ENCODE measurements at places on chromosomes 16 and 17.

DNA sequence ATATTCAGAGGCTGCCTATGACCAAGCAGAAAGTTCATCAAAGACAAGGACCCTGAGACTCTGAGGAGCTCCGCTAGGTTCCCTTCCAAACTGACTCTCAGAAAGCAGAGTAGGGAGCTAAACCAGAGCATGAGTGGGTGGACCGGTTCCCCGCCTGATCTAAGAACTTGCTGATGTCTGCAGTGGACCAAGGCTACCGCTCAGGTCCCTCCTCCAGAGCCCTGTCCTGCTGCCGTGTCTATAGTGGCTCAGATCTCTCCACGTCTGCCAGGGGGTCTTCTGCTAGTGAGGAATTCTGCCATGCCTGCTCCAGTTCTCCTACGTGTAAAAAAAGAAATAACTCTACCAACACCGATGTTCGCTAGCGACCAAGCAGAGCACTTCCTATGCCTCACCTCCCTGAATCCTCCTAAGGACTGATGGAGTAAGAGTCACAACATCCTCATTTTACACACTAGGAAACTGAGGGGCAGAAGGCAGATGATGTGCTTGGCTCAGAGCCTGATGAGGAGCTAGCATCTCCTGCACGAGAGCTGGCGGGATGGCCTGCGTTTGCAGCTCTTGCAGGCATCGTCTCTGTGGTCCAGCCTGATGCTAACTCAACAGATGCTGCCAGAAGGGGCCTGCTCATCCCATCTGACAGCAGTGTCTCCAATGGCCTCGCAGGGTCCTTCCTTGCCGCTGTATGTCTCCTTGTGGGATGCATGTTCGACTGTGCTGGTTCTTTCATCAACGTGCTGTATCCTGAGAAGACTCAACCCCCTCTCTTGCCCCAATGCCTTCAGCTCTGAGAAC lies 265.5 kb downstream of the C16orf95 start:
- DNase-seq = no peak

DNA sequence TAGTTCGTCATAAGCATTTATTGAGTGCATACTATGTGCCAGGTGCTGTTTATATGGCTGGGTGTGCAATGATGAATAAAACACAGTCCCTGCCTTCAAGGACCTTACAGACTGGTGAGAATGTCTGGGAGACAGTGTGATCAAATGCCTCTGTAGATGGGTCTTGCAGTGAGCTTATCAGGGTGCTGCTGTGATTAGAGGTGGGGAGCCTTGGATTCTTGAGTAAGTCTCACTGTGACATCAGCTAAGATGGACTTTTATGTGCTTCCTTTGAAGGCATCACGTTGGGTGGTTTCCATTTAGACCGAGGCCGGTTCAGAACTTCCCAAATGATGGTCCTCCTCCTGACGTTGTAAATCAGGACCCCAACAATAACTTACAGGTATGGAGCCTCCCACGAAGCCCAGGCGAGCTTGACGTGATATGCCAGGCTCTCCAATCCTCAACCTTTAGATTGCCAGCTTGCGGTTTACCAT lies 10.0 kb downstream of the HERPUD1 start:
- no peak for DNase-seq

- DNase-seq = no peak
Measured at GRCh38 chr16:50578137-50578536, 29.9 kb downstream of the NKD1 start.

GRCh38 chr16:82675300-82675699 lies 48.5 kb downstream of the CDH13 start:
- DNase-seq = no peak

GRCh38 chr17:17741349-17742023 lies 60.2 kb downstream of the RAI1 start:
- peak; percentile 55 for DNase-seq

- DNase-seq = no peak
Measured at GRCh38 chr16:66261826-66262225, 104.7 kb upstream of the CDH5 start.

DNA sequence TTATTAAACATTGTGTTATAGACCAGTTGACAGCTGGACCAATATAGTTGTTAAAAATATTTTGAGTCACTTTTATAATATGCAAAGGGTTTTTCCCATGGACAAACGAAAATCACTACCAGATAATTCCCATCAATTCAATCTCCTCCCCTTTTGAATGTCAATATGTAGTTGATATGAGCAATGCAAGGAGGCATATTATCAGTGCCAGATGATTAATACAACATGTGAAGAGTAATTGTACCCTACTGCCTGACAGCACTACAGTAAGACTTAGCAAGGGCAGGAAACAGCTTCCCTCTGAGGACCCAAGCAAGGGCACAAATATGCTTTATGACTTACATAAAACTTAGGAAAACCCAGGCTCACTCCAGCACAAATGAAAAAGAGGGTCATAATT lies 17.3 kb downstream of the KANSL1 start:
- DNase-seq = no peak

DNA sequence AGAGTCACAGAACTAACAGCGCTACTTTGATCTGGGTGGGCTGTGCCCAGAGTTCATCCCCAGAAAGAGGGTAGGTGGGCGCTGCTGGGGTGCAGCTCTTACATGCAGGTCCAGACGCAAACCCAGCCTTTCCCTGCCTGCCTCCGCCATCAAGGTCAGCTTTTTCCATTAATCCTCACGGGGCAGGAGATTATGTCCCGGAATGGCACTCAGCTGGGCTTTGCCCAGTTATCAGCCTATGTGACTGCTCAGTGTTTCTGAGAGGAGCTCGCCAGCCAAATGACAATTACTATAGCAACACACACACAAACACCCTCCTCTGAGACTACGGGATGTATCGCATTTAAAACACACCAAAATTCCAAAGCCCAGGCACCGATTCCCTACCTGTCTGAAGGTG lies 20.1 kb downstream of the GLYR1 start:
- no peak for DNase-seq

- no peak for DNase-seq
Measured at GRCh38 chr16:17078931-17079631, 391.7 kb downstream of the XYLT1 start.

- DNase-seq = no peak
Measured at GRCh38 chr16:74732707-74733350, 32.2 kb upstream of the MLKL start.

- DNase-seq = no peak
Measured at GRCh38 chr16:76579277-76579922, 302.2 kb downstream of the CNTNAP4 start.

DNA sequence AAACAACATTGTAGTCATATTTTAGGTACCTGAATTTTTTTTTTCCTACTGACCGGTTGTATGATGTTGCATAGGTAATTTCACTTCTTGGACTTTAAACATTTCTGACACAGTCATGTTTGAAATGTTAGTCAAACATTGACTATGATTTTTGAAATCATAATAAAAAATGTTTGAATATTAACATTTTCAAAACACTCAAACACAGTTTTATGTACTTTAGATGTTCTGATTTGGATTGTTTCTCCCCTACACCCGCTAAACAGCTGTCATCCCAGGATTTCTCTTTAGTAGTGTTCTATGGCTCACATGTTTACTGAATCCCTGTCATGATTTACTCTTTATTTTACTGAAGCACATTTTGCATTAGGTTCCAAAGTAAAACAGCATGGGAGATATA lies 102.9 kb upstream of the NPEPPS start:
- no peak for DNase-seq

DNA sequence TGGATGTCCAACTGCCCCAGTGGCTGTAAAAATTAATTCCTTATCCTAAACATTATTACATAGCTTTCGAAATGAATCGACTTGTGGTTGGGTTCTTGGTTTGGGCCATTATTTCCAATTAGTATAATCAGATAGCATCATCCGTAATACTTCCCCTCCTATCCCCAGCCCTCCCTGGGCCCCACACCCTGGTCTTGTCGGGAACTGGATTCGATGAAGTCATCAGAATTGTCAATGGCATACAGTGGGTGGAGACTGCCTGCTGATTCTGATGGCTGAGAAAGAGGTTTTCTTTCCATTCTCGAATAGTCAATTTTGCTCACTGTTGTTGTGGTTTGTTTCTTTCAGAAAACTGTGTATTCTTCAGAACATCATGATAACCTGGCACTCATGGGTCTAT lies 395.1 kb downstream of the SEC14L1 start:
- no peak for DNase-seq

- no peak for DNase-seq
Measured at GRCh38 chr17:51014129-51014528, 106.5 kb downstream of the SPAG9 start.

DNA sequence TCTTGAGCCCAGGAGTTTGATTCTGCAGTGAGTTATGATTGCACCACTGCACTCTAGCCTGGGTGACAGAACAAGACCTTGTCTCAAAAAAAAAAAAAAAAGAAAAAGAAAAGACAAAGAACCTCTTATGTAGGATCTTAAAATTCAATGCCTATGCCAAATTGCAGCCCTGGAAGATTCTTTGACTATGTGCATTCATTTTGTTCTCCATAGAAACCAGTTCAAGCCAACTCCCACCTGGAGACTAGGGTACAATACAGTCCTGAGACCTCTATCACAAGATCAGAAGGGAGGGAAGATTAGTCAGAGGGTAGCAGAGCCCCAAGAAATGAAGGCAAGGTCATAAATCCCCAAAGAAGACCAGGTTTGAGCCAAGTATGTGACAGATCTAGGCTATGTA lies 90.6 kb upstream of the HAS3 start:
- DNase-seq = no peak

- no peak for DNase-seq
Measured at GRCh38 chr16:585351-585750, 4.5 kb upstream of the RAB40C start.

GRCh38 chr17:14760212-14760611 lies 459.3 kb downstream of the HS3ST3B1 start:
- DNase-seq = no peak

DNA sequence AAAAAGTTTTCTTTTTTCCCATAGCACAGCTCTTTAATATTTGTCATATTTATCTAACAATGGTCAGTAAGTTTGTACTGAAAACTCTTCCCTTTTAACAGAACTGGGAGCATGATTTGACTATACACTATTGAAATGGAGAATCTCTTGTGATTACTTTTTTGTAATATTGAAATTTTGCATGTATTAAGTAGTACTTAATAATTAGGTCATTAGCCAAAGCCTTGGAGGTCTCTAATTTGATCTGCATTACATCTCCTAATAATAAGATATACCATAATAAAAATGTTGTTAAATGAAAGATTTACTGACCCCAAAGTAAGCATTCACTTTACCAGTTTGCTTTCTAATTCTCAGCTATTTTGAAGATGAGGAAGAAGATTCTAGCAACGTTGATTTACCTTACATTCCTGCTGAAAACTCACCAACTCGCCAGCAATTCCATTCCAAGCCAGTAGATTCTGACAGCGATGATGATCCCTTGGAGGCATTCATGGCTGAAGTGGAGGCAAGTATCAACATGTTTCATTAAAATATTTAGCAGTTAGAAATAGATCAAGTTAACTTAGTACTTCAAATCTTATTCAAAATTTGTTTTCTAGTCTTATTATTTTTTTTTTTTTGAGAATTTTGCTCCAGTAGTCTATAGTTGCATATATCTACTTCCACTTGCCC lies 18.2 kb downstream of the DDX42 start:
- DNase-seq = no peak

DNA sequence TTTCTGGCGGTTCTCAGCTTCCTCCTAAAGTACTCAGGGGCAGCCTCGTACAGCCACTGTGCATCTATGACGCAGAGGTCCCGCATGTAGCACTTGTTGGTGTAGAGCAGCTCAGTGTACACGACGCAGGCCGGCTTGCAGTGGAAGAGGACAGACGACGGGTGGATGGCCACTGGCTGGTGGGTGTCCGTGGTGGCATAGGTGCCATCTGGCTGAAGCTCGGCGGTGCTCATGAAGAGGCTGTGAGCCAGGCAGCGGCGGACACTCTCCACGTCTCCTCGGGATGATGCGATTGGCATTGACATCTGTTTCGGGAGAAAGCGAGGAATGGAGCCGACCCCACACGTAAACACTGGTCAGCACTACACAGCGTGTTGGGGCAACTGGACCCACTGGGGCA lies 5.3 kb upstream of the C1QBP start:
- no peak for DNase-seq

GRCh38 chr16:51820176-51820575 lies 669.1 kb upstream of the SALL1 start:
- DNase-seq = no peak

- no peak for DNase-seq
Measured at GRCh38 chr16:12612598-12613101, 191.0 kb downstream of the CPPED1 start.

- DNase-seq = no peak
Measured at GRCh38 chr17:15469260-15469659, 1.8 kb upstream of the CDRT4 start.

DNA sequence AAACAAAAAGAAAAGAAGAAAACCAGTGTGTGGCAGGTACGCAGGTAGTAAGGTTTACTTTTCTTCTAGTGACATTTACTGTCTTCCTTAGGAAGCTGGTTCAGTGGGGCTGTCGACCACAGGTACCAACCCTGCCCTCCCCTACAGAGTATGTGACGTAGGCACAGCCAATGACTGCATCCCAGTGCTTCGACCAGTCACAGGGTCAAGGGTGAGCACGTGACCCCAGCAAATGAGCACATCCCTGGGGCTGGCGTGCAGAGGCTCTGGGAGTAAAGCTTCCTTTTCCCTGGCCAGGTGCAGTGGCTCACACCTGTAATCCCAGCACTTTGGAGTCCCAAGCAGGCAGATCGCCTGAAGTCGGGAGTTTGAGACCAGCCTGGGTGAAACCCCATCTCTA lies 38.9 kb upstream of the PLCG2 start:
- peak; percentile 46 for DNase-seq

- peak; percentile 83 for DNase-seq
Measured at GRCh38 chr17:65278050-65278819, 141.1 kb downstream of the RGS9 start.

- no peak for DNase-seq
Measured at GRCh38 chr16:1028524-1029258, 43.9 kb upstream of the SSTR5 start.

- no peak for DNase-seq
Measured at GRCh38 chr17:48052956-48053757, 5.0 kb downstream of the NFE2L1 start.

GRCh38 chr16:79628501-79628975 lies 28.0 kb upstream of the MAF start:
- DNase-seq = no peak

GRCh38 chr17:42494673-42495072 lies 36.0 kb downstream of the ATP6V0A1 start:
- DNase-seq = no peak

DNA sequence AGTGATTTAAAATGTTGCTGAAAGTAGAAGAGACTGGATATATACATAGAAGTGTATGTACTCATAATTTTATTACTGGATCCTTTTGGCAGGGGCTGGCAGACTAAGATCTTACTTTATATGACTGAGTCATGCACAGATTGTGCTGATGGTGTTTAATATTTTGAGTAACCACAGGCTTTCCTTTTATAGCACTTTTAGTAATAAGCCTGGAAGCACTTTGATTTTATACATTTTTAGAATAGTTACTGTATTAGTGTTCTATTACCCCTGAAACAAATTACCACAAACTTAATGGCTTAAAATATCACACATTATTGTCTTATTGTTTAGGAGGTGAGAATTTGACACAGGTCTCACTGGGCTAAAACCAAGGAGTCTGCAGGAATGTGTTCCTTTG lies 113.4 kb upstream of the CDH8 start:
- no peak for DNase-seq

- DNase-seq = peak; percentile 55
Measured at GRCh38 chr17:48037036-48037837, at the start of gene COPZ2. TSS of gene COPZ2 (minus strand) at chr17:48037797. CDS start at chr17:48037777, 20 bp downstream.

GRCh38 chr17:21029515-21029914 lies 13.3 kb downstream of the USP22 start:
- no peak for DNase-seq

- DNase-seq = no peak
Measured at GRCh38 chr17:56149266-56150036, 3.8 kb upstream of the ANKFN1 start.

- DNase-seq = no peak
Measured at GRCh38 chr17:68775318-68775717, 174.2 kb upstream of the FAM20A start.

Data from WTC11 (cell line).